ENCODE measurements at places on chromosomes 2 and 18. TPM values are rescaled to one million over a fixed set of nuclear protein-coding genes. Genes with fewer than 3 reads are reported as not detected.
A peak's percentile ranks its signal among the peaks of the same experiment; 100 is the strongest.

GRCh38 chr2:96815326-96816126 is 542 bp upstream of the CNNM3 start:
- DNase-seq, result peak; percentile 23
- H3K4me3 ChIP-seq, result peak overlapping the region; percentile 91
- H3K4me1 ChIP-seq, result peaks cover 20% of the 10 kb centered on the region
- H3K27me3 ChIP-seq, result no peaks in the 10 kb centered on the region
- H3K36me3 ChIP-seq, result no peaks in the 10 kb centered on the region
- peak overlapping the region; percentile 82 for H3K27ac ChIP-seq

IL1RL2 gene
- total RNA-seq, result 1.4 TPM

ABHD1 gene
- 0.69 TPM for total RNA-seq

DNA sequence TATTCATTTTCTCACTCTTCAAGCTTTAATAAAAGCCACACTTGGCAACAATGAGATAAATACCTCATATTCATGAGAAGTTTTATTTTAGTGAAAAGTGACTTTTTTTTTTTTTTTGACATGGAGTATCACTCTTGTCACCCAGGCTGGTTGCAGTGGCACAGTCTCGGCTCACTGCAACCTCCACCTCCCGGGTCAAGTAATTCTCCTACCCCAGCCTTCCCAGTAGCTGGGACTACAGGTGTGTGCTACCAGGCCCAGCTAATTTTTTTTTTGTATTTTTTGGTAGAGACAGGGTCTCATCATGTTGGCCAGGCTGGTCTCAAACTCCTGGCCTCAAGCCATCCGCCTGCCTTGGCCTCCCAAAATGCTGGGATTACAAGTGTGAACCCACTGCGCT is 47.0 kb downstream of the FRZB start:
- no peak for DNase-seq
- H3K4me3 ChIP-seq, result no peak overlapping the region
- peaks cover 4% of the 10 kb centered on the region for H3K4me1 ChIP-seq
- H3K27me3 ChIP-seq, result no peaks in the 10 kb centered on the region

DNA sequence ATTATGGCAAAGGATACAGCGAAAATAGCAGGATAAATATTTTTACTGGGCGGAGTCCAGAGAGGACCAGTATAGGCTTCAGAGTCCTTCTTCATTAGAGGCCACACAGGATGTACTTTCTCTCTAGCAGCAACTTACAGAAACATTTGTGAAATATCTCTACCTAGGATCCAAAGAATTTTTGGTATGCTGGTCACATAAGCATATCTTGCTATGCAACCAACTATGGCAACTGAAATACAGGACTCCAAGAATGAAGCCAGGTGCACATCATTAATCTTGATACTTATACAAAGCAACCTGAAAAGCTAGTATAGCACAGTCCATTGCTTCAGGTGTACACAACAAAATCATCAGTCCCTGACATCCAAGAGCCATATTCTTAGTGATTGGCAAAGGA is 59.1 kb upstream of the NABP1 start:
- H3K4me3 ChIP-seq, result no peak overlapping the region
- no peak for DNase-seq
- H3K27ac ChIP-seq, result no peak overlapping the region
- no peaks in the 10 kb centered on the region for H3K27me3 ChIP-seq
- H3K36me3 ChIP-seq, result no peaks in the 10 kb centered on the region

- no peaks in the 10 kb centered on the region for H3K36me3 ChIP-seq
- DNase-seq, result no peak
- no peaks in the 10 kb centered on the region for H3K4me1 ChIP-seq
- no peaks in the 10 kb centered on the region for H3K27me3 ChIP-seq
- no peak overlapping the region for H3K4me3 ChIP-seq
- H3K27ac ChIP-seq, result no peak overlapping the region
Measured at GRCh38 chr2:181363164-181363563, 94.0 kb upstream of the ITGA4 start.

DNA sequence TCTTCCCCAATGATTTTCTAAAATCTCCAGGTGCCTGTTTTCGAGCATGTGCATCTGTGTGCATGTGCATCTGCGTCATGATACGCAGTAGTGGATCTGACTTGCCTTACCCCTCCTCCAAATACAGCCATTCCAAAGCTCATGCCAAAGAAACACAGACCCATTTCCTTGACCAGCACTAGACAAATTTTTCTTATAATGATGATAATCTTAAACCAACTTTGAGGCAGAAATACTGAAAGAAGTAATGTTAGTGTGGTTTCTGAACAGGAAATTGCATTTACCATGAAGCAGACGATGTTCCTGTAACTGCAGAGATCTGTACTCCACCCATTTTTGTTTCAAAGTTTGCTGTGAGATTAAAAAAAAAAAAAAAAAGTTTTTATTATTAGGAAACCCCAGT is 25.6 kb downstream of the CYTIP start:
- H3K27me3 ChIP-seq, result no peaks in the 10 kb centered on the region
- no peak overlapping the region for H3K4me3 ChIP-seq
- DNase-seq, result no peak
- no peaks in the 10 kb centered on the region for H3K36me3 ChIP-seq
- no peaks in the 10 kb centered on the region for H3K4me1 ChIP-seq
- no peak overlapping the region for H3K27ac ChIP-seq

DNA sequence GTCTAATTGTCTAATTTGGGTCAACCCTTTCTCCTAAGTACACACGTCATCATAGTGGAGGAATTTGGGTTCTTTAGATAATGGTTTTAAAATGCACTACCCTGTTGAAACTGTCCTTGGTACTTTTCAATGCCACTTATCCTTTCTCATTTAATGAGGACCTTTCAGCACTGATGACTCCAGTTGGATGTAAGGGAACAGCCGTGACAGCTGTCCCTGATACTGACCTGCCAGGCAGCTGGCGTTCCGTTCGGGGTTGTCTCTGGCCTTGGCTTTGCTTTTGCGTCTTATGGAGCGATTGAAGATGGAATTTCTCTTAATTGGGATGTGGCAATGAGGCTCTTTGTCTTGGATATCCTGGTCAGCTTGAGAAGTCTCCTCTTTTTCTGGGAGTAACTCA is 38.7 kb downstream of the NGEF start:
- H3K36me3 ChIP-seq, result no peaks in the 10 kb centered on the region
- H3K4me1 ChIP-seq, result no peaks in the 10 kb centered on the region
- H3K27ac ChIP-seq, result no peak overlapping the region
- no peaks in the 10 kb centered on the region for H3K27me3 ChIP-seq
- no peak overlapping the region for H3K4me3 ChIP-seq

DOK6 gene
- 3.8 TPM for total RNA-seq

- H3K4me3 ChIP-seq, result no peak overlapping the region
- peaks cover 2% of the 10 kb centered on the region for H3K4me1 ChIP-seq
- H3K36me3 ChIP-seq, result peaks cover 13% of the 10 kb centered on the region
- DNase-seq, result peak; percentile 87
- no peak overlapping the region for H3K27ac ChIP-seq
Measured at GRCh38 chr2:127859712-127860085, 1.7 kb upstream of the POLR2D start.

ABCG8 gene
- 0.13 TPM for total RNA-seq

DNA sequence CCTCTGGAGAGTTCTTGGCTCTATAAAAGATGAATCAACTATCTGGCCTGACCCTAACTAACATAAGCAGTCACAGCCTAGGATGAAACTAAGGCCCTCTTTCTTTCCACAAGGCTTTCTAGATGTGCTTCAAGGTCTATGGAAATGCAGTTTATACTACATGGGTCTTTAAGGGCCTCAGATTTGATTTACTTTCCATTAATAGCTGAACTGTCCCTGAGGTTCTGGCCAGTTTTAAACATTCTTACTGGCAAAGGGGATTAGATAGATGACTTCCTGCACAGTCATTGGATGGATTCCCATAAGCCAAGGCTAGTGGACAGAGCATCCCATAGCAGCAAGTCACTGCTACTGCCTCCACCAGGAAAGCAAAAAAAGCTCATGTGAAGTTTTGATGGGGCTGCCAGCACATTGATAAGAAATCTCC is 38.1 kb upstream of the LCLAT1 start:
- H3K4me3 ChIP-seq, result no peak overlapping the region
- no peaks in the 10 kb centered on the region for H3K27me3 ChIP-seq
- peak overlapping the region; percentile 39 for H3K27ac ChIP-seq
- DNase-seq, result no peak

- H3K27ac ChIP-seq, result no peak overlapping the region
- H3K36me3 ChIP-seq, result no peaks in the 10 kb centered on the region
- DNase-seq, result no peak
- no peaks in the 10 kb centered on the region for H3K27me3 ChIP-seq
- H3K4me1 ChIP-seq, result no peaks in the 10 kb centered on the region
Measured at GRCh38 chr2:8178911-8179310, 502.9 kb upstream of the ID2 start.

DNA sequence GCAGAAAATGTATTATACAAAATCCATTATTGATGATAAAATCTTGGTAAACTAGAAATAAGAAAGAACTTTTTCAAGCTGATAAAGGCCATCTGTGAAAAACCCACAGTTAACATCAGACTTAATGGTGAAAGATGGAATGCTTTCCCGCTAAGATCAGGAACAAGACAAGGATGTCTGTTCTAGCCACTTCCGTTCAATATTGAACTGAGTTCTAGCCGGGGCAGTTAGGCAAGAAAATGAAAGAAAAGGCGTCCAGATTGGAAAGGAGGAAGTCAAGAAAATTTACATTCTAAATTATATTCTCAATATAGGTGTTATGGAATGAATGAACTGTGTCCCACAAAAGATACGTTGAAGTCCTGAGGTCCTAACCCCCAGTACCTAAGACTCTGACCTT is 39.1 kb upstream of the DTNB start:
- DNase-seq, result no peak
- no peaks in the 10 kb centered on the region for H3K4me1 ChIP-seq
- no peaks in the 10 kb centered on the region for H3K36me3 ChIP-seq
- no peak overlapping the region for H3K27ac ChIP-seq
- H3K4me3 ChIP-seq, result no peak overlapping the region

GRCh38 chr18:21386523-21387240 is 144.7 kb downstream of the GREB1L start:
- H3K27ac ChIP-seq, result no peak overlapping the region
- DNase-seq, result no peak
- no peaks in the 10 kb centered on the region for H3K36me3 ChIP-seq

DNA sequence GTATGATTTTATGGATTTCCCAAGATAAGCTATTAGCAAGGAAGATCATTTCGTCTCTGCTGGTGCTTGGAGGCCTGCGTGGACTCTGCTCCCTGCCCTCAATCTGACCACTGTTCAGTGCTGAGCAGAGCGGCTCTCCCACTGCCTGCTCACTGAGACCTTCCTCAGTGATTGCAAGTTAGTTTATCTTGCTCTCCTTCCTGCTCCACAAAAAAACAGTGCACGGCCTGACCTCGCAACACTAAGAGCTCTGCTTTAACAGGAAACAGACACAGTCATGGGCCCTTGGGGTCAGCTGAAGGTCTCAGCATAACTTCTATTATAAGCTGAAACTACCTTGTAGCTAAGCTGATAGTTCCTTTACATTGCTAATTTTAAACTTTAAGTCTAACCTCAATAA is 53.1 kb downstream of the PRELID3A start:
- H3K4me1 ChIP-seq, result no peaks in the 10 kb centered on the region
- no peaks in the 10 kb centered on the region for H3K27me3 ChIP-seq
- peaks cover 6% of the 10 kb centered on the region for H3K36me3 ChIP-seq
- no peak overlapping the region for H3K4me3 ChIP-seq
- peak; percentile 65 for DNase-seq

Data from kidney (tissue), 22 donors.